ENCODE measurements at places on chromosomes 2 and 18.

DNA sequence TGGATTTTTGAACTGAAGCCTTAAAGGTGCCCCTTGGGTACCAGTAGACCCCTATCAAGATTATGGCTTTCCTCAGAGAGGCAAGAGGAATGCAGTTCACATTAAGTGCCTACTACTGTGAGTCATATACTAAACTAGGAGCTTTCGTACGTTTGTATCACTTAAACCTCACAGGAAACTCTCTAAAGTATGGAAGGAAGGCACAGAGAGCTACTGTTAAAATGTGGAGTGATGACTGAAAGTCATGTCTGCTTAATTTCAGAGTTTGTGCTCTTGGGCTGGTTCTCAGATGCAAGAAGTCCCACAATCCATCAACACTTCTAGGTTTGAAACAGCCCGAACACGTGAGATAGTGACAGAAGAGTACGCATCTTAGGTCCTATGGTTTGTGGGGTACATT lies 4.7 kb downstream of the PLCL1 start:
- ATAC-seq: no peak

GRCh38 chr2:175383286-175383685 lies 201.8 kb upstream of the ATP5MC3 start:
- no peak for ATAC-seq

DNA sequence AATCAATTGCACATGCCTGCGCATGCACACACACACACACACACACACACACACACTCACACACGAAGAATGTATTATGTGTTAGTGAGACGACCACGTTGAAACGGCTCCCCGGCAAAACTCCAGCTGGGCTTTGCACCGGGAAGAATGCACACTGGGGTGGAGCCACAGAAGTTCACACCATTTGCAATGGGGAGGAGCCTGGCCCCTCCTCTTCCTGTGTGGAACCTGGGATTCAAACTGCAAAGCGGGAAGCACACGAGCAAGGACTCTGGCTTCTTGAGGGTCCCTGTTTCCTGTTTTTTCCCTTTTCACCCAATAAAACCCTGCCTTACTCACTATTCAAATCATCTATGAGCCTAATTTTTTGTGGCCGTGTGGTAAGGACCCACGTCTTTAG lies 304.0 kb upstream of the TMEFF2 start:
- ATAC-seq: no peak

- no peak for ATAC-seq
These were observed 81.0 kb downstream of the NDUFA10 start for GRCh38 chr2:239943991-239944631.

GRCh38 chr2:64804651-64805050 lies 150.9 kb upstream of the SERTAD2 start:
- no peak for ATAC-seq

DNA sequence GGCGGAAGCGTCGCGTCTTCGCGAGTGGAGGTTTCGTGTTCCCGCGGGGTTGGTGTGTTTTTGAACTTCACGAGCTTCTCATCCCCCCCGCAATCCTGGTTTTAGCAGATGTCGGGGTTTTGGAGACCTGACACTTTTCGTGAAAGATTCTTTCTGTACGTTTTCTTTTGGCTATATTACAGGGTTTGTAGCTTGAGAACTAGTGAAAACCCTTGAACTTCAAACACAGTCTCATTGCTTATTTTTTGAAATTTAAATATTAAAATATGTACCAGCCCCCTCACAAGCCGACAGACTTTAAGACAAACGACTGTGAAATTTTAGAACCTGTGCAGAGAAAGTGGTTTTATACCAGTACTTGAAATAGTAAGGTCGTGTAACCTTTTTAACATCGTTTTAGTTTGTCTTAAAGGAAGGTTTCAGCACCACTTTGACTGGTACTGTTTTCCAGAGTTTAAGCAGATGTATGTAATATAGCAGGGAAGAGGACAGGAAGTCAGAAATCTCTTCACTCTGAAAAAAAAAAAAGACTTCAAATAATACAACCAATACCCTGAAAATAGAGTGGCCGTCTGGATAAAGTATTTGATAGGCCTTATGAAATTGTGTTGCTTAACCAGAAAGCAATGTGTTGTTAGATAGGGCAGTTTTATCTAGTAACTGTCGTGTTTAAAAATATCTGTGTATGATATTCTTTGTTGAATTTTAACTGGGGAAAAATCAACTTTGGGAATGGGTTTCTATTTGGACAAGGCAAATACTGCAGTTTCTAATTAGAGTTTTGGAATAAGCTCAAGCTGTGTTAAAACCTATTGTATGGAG lies 1.4 kb downstream of the SPATS2L start:
- no peak for ATAC-seq

GRCh38 chr2:112153179-112153490 lies 14.9 kb downstream of the FBLN7 start:
- no peak for ATAC-seq

DNA sequence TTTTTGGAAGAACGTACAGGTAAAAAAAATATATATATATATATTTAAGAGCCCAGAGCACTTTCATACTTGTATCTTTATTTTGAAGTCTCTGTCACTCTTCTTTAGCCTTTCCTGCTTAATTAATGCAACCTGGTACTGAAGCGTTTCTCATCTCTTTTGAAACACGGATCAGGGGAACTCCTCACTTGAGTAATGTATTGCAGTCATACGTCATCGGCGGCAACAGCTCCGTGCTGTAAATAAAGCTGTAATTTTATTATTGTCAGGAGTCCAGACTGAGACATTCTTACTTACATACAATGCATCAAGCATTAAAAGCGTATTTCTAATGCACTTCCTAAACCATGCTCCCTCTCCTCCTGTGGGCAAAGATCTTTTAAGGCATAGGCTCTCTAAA lies 514.7 kb downstream of the SOX11 start:
- no peak for ATAC-seq

DNA sequence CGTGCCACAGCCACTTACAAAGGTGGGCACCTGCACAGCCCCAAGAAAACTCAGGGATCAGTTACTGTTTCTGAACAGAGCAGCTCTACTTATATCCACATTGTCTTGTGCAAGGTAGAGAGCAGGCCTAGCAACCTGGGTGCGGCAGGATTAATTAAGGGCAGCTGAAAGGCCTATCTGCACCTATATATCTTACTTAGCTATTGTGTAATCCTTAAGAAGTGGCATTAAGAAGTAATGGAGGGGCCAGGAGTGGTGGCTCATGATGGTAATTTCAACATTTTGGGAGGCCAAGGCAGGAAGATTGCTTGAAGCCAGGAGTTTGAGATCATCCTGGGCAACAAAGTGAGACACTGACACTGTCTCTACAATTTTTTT lies 12.8 kb upstream of the ARL5A start:
- no peak for ATAC-seq

- no peak for ATAC-seq
These were observed 1029.1 kb upstream of the KLHL29 start for GRCh38 chr2:22355816-22356433.

DNA sequence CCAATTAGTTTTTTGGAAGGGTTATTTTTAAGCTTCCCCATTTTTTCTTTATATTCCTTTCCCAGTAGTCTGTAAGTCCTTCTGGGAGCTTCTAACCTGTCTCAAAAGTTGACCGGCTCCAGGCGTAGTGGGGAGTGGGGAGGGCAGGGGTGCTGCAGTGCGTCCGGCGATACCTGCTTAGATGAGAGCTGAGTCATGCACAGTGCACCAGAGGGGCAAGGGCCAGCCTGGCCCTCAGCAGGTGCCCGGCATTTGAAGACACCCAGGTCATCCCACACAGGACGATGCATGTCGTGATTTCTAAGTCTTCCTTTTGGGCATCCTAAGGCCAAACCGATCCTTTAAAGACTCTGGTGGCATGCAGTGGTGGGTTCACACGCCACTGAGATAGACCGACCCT lies 73.4 kb downstream of the TPO start:
- ATAC-seq: no peak

DNA sequence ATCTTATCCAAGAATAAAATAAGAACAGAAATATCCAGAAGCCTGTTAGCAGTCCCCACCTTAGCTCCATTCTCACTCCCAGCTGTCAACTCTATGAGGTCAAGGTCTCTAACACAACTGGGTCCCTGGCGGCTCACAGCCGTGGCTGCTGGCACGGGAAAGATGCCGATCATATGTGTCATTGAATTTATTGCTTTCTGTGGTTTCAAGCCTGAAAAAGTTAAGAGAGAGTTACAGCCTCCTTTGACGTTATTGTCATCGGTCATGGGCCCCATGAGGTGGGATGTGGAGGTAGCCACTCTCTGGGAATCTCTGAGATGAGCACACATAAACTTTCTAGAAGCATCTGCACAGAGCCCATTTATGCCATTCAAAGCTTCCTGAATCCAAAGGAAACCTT lies 28.7 kb upstream of the CABLES1 start:
- no peak for ATAC-seq

- no peak for ATAC-seq
These were observed 84.8 kb upstream of the POMC start for GRCh38 chr2:25253153-25253626.

DNA sequence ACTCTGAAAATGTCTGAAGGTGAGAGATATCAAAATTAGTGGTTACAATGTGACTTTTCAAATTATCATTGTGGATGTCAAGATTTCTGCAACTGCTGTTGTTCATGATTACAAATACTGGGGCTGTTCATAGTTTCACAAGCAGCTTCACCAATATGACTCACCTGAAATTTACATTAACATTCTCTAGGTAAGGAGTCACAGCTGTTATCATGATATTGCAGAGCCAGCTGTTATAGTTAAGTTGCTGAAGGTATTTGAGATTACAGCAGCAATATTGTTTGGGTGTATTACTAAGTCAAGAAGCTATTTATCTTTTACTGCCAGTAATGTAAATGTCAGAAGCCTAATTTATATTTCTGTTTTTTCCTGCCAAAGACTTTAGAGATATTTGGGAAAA lies 140.0 kb downstream of the MC4R start:
- no peak for ATAC-seq

GRCh38 chr2:159832858-159833257 lies 34.9 kb upstream of the CD302 start:
- ATAC-seq: no peak

DNA sequence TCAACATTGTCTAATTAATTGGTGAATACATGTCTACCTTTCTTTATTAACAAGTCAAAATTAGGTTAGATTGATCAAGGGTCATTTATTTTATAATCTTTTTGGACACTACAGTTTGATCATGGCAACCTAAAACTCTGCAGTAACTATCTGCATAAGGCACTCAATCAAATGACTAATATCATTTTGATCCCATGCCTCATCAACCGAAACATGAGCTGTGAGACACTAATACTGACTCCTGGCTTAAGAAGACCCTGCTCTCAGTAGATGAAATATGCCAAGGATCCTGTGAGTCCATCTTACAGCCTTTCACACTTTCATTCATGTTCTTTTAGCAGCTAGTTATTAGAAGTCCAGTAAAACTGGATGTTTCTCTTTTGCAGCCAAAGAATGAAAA lies 169.4 kb upstream of the CAVIN2 start:
- ATAC-seq: no peak

DNA sequence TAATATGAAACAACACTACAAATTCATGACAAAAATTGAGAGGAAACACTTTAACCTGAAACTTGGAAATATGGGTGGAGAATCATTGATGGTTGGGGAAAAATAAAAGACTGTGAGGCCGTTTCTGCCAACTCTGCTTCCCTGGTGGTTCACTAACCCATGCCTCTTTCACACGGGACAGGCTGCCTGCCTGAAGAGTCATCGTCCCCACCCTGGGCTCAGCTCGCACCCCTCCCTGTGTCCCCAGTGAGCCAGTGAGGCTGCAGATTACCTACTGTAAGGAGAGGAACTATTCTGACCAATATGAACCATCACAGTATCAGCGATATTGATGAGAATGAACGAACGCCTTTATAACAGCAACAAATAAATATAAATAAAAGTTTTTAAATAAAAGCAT lies 357.8 kb upstream of the CDH20 start:
- no peak for ATAC-seq

DNA sequence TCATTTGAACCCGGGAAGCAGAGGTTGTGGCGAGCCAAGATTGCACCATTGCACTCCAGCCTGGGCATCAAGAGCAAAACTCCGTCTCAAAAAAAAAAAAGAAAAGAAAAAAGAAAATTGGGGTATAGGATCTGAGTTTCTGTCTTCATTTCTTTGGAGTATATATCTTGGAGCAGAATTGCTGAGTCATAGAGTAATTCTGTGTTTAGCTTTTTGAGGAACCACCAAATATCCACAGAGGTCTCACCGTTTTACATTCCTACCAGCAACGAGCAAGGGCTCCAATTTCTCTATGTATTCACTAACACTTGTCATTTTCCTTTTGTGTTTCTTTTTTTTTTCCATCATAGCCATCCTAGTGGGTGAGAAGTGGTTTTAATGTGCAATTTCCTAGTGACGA lies 87.6 kb upstream of the TEX51 start:
- no peak for ATAC-seq

DNA sequence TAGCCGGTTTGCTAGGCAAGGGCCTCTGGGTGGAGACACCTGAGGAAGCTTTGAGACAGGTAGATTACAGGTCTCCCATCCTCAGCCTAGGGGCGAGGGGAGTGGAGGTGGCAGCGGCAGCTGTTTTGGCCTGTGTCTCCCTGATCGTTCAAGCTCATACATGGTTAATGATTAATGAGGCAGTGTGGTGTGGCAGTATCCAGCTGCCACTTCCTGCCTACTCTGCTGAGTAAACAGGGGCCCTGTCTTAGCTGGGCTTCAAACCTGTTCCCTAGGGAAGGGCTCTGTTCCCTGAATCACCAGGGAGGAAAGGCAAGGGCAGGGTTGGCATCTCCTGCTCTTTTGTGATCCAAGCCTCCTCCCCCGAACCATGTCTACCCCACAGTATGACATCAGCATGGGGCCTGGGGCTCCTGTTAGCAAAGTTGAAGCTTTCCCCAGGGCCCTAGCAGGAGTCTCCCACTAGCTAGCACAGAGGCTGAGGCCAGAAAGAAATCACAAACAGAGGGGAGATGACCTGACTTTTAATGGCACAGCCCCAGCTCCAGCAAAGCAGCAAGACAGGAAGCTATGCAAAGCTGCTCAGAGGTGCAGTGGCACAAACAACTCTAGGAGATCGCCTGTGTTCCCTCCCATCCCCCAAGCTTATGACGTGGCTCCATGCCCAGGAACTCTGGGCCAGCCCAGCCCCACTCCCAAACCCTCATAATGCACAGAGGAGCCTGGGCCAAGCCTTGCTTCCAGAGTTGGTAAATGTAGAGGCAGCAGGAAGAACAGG lies 3.7 kb upstream of the TUBA4B start:
- ATAC-seq: peak; percentile 46

DNA sequence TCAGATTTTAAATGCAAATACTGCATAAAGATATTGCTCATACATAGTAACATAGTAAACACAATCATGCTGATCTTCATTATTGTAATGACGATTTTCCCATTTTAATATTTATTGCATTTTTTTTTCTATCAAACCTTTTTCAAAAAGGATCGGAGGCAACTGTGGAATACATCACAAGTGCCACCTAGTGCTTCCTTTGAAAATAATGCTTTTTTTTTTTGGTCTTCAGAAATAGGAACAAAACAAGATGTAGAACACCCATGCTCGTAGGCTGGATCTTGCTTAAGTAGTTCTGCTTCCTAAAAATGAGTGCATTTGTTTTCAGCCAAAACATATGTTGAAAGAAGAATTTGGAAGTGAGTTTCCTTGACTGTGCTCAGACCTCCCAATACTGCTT lies 35.7 kb upstream of the GPR155 start:
- ATAC-seq: no peak
